ENCODE measurements at places on chromosomes 2 and 18. TPM values are rescaled to one million over a fixed set of nuclear protein-coding genes. Genes with fewer than 3 reads are reported as not detected.

- no peak for DNase-seq
Observed at GRCh38 chr2:233938676-233939370, 21.6 kb downstream of the TRPM8 start.

Gene RAB6C
- not detected for total RNA-seq

- peak; percentile 50 for DNase-seq
Observed at GRCh38 chr2:160332318-160332717, 132.2 kb upstream of the ITGB6 start.

Gene SCN2A
- total RNA-seq, result under 0.01 TPM

GRCh38 chr2:226511311-226511710, 288.3 kb downstream of the IRS1 start:
- no peak for DNase-seq

Gene DOK6
- total RNA-seq, result not detected

DNA sequence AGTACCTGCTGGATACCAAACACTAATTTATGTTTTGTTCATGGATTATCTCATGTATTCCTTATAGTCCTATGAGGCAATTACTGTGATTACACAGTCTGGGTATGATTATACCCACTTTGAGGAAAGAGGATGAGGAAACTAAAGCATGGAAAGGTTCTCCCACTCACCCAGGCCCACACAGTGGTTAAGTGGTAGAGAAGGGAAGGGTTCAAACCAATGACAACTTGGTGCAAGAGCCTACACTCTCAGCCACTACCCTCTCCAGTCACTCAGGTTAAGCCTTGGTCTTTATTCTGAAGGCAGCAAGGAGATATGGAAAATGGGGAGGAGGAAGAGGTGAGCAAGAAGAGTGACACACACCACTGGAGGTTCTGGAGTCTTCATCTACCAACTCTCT, 64.5 kb upstream of the PPP1CB start:
- no peak for DNase-seq

- DNase-seq, result no peak
Observed at GRCh38 chr18:21051620-21052019, 60.0 kb downstream of the ROCK1 start.

DNA sequence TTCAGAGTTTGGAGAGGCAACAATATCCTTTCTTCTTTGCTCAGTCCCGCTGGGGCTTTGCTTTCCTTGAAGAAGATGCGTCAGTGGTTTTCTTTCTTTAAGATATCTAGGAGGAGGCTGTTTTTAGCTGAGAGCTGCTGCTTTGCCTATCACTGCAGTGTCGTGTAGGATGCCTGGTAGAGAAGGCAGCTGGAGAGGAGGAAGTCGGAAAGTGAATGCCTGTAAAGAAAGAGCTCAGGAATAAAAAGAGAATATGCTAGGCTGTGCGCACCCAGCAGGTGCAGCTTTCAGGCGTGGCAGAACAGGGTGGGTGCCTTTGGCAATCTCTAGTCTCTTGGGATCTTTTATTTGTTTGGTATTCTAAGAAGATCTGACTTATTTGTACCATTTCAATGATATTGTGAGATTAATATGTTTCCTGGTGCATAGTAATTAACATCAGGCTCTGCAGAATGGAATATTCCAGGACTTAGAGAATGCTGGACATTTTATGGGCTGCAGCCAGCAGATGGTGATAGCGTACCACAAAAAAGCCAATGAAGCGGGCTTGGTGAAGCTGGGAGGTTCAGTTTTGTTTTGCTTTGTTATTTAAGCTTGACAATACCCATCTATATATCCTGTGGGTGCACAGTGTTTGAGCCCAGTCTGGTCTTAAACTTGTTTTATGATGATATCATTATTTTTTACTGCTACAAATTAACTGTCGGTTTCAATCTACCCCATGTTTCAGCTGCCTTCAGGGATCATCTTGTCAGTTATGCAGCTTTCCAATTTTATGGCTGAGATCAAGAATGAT, 34.9 kb downstream of the CAVIN2 start:
- peak; percentile 55 for DNase-seq

DNA sequence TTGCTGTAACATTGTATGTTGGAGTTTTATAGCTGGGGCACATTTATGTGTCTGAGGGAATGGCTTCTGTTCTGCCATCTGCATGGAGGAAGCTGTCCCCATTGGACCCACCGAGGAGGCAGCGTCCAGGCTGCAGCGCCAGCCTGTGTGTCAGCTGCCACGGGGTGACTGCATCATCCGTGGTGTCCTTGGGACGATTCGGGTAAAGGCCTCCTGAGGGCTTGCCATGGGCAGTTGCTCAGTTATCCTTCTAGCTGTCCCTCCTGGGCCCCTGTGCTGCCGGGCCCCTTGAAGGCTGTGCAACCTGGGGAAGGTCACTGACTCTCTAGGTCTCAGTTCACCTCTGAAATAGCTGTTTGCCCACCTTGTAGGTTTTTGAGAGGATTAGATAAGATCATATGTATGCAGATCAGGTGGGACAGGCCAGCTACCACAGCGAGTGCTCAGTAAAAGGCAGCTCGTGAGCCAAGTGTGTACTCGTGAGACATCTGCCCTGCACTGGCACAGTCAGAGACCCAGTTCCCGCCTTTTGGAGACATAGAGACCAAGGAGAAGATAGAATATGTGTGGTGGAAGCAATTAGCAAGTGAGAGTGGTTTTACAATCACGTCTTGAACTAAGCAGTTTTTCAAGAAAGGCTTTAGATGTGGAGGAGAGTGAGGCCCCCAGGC, 10.6 kb downstream of the LDLRAD4 start:
- no peak for DNase-seq

- no peak for DNase-seq
Observed at GRCh38 chr2:142445551-142446072, 314.8 kb upstream of the LRP1B start.

Gene ABCG8
- total RNA-seq, result under 0.01 TPM

Gene LYG2
- total RNA-seq, result not detected

GRCh38 chr18:46434629-46435028, 222.4 kb downstream of the LOXHD1 start:
- no peak for DNase-seq

DNA sequence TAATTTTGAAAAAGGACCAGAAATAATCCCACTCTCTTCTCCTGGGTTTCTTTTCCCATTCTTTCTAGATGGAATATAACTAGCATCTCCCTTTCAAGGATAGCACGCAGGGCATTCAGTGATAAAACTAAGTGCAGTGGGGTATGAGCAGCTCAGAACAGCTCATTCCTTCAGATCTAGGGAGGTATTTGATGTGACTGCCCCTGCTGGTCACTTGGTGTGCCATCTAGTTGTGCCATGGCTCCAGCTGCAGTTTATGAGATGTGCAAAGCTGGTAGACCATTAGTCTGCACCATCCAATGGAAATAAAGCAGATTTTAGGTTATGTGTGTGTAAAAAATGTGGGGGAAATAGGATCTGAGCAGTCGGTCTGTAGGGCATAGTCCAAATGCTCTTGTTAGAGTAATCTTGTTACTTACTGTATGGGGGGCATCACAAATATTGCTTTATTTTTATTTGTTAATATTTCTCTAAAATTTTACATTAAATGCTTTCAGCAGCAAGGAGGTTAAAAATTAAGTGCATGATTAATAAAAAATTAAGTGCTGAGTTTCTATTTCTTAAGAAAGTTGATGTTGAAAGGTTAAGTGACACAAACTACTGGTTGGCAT, 38.9 kb downstream of the CTAGE1 start:
- DNase-seq, result peak; percentile 60

GRCh38 chr18:28108814-28109213, 68.1 kb downstream of the CDH2 start:
- DNase-seq, result peak; percentile 46

DNA sequence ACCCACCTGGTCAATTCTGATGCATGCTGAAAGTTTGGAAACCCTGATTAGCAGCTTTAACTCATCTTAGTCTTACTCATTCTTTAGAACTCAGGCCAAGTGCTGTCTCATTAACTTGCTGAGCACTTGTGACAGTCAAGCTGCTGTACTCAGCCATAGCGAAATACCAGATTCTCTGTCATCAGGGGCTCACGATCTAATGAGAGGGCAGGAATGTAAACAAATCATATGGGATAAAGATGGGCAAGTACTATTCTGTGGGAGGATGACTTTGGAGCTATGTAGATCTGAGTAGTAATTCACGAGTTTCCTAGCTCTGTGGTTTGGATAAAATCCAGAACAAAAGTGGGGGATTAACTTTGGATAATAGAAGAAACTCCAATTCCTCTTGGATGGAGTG, 376.6 kb downstream of the HRH4 start:
- peak; percentile 4 for DNase-seq

Gene MARS2
- total RNA-seq, result 6.6 TPM

- DNase-seq, result no peak
Observed at GRCh38 chr2:145287736-145288135, 767.8 kb upstream of the ZEB2 start.

- peak; percentile 4 for DNase-seq
Observed at GRCh38 chr18:62242955-62243354, 55.9 kb downstream of the RELCH start.

DNA sequence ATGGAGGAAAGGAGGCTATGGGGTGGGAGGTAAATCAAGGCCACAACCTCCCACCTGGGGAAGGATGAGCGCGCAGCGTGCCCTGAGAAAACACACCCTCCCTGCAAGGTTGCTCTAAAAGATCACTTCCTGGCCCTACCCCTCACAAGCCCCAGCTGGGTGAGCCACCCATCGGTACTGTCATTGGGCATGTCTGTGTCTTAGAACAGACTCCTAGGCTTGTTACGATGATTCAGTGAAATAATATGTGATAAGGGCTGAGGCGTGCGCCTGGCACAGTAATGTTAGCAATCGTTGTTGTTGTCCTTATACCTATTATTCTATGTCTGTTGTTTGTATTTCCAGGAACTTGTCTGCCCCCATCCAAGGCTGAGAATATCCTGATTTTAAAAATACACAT, 175.1 kb downstream of the ZFP36L2 start:
- DNase-seq, result peak; percentile 95

GRCh38 chr2:196399722-196400691, 228.6 kb upstream of the STK17B start:
- DNase-seq, result peak; percentile 88

DNA sequence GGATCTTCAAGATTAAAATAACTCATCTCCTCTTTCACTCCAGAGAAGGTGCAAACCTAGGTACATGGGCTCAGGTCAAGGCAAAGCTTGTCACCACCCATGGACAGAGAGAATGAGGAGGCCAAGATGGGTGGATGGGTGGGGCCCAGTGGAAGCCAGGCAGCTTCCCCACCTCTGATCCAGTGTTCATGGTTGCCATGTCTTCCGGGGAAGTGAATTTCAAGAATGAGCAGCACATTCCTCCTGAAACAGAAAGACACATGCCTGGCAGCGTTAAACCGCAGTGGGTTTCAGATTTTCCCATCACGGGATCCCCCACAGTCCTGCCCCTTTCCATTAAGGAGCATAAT, 301.7 kb downstream of the EIPR1 start:
- no peak for DNase-seq

DNA sequence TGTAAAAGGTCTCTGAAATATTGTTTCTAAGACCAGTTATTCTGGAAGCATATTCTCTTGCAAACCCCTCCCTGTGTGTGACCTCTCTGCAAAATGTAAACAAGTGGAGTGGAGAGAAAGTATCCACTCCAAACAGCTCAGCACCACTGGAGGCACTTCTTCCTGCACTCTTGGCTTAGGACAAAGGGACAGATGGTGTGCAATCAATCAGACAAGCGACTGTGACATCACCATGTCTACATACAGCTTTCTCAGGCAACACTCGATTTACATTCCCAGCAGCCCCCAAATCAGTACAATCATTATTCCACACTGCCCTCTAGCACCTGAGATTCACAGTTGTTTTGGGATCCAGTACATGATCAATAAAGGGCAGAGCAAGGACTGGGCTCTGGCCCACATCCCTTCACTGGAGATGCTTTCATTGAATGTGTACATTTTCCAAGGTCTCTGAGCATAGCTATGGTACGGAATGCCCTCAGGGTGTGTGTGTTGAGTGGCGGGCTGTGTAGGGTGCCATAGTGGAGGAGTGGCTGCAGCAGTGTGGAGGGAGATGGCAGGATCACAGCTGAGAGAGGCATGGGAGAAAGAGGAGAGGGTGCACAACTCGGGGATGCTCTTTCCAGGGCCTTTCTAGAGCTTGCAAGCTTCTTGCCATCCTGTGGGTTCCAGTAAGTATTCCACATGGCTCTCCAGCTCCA, 311.8 kb upstream of the ST6GAL2 start:
- no peak for DNase-seq

Gene FAP
- total RNA-seq, result 0.26 TPM

DNA sequence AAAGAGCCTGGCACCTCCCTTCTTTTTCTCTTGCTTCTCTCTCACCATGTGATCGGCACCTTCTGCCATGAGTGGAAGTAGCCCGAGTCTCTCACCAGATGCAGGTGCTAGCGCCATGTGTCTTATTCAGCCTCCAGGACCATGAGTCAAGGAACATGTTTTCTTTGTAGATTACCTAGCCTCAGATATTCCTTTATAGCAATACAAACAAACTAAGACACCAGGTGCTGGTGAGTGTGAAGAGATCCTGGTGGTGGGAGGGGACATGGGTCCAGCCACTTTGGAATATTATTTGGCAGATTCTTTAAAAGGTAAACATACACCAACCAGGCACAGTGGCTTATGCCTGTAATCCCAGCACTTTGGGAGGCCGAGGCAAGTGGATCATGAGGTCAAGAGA, 5.9 kb upstream of the USP40 start:
- DNase-seq, result no peak

GRCh38 chr2:166536111-166536510, 42.1 kb upstream of the SCN7A start:
- DNase-seq, result no peak

DNA sequence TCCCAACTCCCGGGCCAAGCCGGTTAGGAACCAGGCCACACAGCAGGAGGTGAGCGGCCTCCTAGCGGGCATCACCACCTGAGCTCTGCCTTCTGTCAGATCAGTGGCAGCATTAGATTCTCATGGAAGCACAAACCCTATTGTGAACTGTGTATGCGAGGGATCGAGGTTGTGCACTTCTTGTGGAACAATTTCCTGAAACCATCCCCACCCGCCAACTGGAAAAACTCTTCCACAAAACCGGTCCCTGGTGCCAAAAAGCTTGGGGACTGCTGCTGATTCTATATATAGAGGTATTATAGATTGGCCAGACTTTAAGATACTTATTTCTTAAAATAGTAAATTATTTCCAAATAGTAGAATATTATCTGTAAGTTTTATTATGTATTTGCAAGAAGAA, 89.4 kb downstream of the PMS1 start:
- no peak for DNase-seq

Gene KCNK3
- total RNA-seq, result not detected

GRCh38 chr2:7681881-7682461, 764.8 kb downstream of the RNF144A start:
- DNase-seq, result no peak

DNA sequence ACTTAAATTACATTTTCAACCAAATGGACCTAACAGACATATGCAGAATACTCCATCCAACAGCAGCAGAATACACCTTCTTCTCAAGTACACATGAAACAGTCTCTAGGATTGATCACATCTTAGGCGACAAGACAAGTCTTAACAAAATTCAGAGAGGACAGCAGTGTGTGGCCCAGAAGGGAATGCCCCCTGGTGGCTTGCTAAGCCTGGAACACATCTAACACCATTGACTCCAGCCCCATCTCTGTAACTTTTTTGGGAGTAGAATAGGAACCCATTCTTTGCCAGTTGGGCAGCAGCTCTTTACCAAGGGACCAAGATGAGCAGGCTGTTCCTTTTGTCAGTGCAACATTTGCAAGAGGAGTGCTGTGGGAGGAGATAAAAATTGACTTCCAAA, 249.9 kb downstream of the PLCL1 start:
- peak; percentile 27 for DNase-seq

GRCh38 chr2:113818382-113818951, 62.0 kb upstream of the SLC35F5 start:
- DNase-seq, result peak; percentile 87

- no peak for DNase-seq
Observed at GRCh38 chr18:29157905-29158304, 981.0 kb upstream of the CDH2 start.

GRCh38 chr2:8541223-8541622, 140.6 kb upstream of the ID2 start:
- DNase-seq, result no peak
